ENCODE measurements at places on chromosomes 6 and 20. TPM values are rescaled to one million over a fixed set of nuclear protein-coding genes. Genes with fewer than 3 reads are reported as not detected.
A peak's percentile ranks its signal among the peaks of the same experiment; 100 is the strongest.

DNA sequence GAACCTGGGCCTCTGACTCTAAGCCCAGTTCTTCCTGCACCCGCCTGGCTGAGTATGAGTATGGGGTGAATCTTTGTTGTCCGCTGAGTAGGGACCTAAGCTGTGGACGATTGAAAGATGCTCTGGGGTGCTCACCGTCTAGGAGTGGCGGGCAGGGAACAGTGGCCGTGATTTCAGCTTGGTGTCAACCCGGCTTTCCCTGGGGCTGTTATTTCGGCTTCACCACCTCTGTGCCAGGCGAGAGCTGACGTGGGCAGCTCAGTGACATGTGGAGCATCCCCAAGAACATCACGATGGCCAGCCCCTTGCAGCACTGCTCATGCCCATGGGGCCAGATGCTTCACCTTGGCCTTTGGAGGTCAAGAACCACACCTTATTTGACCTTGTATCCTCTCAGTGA lies 102.6 kb downstream of the TOX2 start:
- DNase-seq, result no peak

Gene KIF25
- 2.0 TPM for total RNA-seq

DNA sequence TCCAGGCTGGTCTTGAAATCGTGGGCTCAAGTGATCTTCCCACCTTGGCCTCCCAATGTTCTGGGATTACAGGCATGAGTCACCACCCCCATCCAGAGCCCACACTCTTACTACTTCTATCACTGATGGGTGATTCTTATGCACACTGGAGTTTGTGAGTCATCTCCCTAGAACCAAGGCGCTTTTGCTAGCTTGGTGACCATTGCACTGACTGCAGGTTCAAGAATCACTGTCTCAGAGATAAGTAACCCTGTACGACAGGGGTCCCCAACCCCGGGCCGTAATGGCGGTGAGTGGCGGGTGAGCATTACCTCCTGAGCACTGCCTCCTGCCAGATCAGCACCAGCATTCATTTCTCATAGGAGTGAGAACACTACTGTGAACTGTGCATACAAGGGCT lies 118.8 kb downstream of the MAP3K7 start:
- DNase-seq, result no peak

- no peak for DNase-seq
Measured at GRCh38 chr20:50695135-50695872, 4.0 kb upstream of the RIPOR3 start.

DNA sequence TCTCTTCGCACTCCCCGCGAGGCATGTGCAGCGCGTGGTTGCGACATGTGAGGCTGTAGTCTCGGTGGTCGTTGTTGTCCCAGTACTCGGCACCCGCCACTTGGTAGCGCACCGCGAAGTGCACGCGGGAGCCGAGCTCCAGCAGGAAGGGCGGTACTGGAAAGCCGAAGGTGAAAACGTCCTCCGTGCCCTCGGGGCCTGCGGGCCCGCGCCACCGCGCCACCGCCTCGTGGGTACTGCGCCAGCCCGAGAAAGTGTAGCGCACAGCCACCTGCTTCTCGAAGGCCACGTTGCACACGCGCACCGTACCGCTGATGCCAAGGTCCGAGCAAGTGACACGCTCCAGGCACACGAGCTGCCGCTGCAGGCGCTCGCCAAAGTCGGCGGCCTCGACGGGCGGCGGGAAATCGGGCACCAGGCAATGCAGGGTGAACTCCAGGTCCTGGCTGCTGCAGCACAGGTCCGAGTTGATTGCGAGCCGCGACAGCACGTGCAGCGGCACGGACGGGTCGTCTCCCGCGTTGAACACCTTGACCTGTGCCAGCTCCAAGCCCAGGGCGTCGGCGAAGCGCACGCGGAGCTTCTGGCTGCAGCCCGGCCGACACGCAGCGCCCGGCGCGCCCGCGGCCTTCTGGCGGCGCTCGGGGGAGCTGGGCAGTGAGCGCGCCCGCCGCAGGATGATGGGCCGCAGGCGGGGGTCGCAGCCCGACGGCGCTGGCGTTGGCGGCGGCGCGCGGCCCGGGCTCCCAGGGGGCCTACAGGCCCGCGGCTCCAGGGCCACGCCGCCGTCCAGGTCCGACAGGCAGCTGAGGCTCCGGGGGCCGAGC lies 840 bp downstream of the PPP1R3D start:
- peak; percentile 61 for DNase-seq

DNA sequence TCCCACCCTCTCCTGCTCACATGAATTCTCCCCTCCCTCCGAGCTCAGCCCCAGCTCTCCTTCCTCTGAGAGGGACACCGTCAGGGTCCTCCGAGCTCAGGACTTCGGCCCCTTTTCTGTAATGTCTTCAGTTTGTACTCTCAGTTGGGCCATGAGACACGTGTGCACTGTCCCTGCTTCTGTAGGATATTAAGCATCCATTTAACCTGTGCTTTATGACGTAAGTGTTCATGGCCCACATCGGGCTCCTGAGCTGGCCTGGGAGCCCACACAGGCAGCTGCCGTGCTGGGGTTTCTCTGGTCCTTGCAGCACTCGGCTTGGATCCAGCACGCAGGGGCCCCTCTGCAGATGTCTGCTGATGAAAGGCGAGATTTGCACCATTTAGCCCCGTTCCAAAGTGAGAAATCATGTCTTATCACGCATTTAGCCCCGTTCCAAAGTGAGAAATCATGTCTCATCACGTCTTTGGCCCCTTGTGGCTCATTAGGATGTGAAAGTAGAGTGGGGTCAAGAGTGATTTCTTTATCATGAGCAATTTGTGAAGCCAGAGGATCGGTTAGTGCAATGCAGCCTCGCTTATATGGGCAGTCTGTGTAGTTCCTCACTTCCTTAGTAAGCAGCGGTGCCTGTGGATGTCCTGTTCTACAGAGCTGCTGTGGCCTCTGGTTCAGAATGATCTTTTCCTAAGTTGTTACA lies 25.3 kb downstream of the DUSP22 start:
- no peak for DNase-seq

GRCh38 chr6:140082867-140083297 lies 708.4 kb upstream of the CITED2 start:
- no peak for DNase-seq

GRCh38 chr6:33839399-33840047 lies 35.7 kb upstream of the MLN start:
- DNase-seq, result no peak

Gene RBPJL
- 0.73 TPM for total RNA-seq

Gene OR2J3
- not detected for total RNA-seq

- no peak for DNase-seq
Measured at GRCh38 chr6:143804835-143805239, 38.3 kb upstream of the LTV1 start.

GRCh38 chr6:43829470-43829869 lies 59.5 kb downstream of the VEGFA start:
- no peak for DNase-seq

DNA sequence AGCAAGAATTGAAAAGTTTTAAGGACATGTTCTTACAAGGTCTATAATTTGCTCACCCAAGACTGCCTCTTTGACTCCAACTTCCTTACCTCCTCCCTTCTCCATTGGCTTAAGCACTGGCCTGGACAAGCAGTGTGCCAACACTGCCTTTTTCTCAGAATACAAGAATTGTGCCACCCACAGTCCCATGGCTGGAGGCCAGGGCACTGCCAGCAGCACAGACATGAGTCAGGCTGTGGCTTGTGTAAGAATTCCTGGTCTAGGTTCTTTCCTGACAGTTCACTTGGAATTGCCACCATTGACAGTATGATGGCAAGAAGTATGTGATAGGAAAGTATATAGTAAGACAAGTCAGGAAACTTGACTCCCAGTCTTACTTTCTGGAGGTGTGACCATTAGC lies 202.7 kb upstream of the MARCKS start:
- DNase-seq, result no peak

GRCh38 chr6:111590209-111590980 lies 15.3 kb downstream of the TRAF3IP2 start:
- no peak for DNase-seq

Gene RHAG
- total RNA-seq, result not detected

DNA sequence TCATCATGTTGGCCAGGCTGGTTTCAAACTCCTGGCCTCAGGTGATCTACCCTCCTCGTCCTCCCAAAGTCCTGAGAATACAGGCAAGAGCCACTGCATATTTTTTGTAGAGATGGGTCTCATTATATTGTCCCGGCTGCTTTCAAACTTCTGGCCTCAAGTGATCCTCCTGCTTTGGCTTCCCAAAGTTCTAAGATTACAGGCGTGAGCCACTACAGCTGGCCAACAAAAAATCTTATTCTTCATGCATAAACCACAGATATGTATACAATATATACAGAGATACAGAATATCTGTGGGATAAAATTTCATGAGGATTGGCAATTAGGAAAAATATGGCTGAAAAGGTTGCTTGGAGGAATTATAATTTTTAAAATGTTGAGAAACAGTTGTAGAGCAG lies 49.9 kb downstream of the SLC35A1 start:
- no peak for DNase-seq

Gene SLC26A8
- 0.56 TPM for total RNA-seq

- no peak for DNase-seq
Measured at GRCh38 chr6:166726201-166726600, 99.2 kb upstream of the RPS6KA2 start.

All from H1 (cell line).